Tibial artery (tissue), 4 donors: ENCODE measurements at places on chromosomes 2 and 18.

DNA sequence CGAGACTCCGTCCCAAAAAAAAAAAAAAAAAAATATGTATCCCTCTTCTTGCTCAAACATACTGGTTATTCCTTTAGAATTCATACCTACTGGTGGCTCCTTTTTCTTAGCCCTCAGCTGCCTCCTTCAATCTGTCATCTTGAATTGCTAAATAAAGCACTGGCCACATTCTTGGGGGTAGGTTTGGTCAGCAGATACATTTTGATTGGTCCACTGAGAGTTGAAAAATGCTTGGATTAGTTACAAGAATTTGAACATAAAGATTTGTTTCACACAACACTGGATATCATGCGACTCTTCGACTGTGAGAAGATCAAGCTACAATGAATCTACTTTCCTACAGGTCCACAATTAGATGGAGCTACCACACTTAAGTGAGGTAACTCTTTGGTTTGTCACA, 906.1 kb upstream of the SLC39A10 start:
- H3K36me3 ChIP-seq: no peaks in the 10 kb centered on the region
- H3K27me3 ChIP-seq: no peaks in the 10 kb centered on the region
- no peak overlapping the region for H3K27ac ChIP-seq
- no peaks in the 10 kb centered on the region for H3K4me1 ChIP-seq
- no peak for DNase-seq

DNA sequence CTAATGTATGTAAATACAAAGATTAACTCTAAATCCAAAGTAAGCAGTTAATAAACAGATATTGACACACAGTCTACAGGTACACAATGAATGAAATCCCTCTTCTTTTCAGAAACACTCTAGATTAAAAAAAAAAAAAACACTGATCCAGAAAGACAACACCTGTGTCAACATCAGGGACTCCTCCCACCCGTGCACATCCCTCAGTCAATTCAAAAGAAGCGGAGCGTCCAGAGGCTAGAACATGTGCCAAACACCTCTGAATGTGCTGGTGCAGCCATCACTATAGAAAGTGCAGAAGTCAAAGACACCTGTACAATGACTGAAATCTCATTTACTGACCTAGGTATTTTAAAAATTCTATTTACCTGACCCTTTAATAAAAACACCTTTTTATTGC, 622.6 kb upstream of the ID2 start:
- H3K36me3 ChIP-seq: no peaks in the 10 kb centered on the region
- DNase-seq: no peak

- no peak overlapping the region for H3K27ac ChIP-seq
- H3K36me3 ChIP-seq: no peaks in the 10 kb centered on the region
- H3K4me1 ChIP-seq: no peaks in the 10 kb centered on the region
- no peak for DNase-seq
- no peak overlapping the region for H3K4me3 ChIP-seq
These were observed 262.9 kb upstream of the CDH2 start for GRCh38 chr18:28439870-28440269.

DNA sequence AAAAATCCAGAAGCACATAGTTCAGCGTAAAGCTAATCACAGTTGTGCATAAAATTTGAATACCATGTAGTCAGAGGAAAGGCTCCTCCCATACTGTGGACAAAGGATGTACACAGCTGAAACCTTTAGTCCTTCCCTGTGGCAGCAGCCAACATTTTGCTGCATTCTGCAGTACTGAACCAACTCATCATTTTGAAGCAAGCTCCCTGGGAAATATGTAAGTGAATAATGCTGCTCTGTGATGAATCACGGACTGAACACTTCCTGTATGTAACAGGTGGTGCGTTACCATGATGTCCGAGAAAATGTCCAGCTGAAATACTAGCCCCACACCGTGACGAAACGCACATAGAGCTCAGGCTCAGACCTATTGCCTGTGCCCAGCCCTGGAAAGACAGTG, 421.1 kb upstream of the RAB12 start:
- H3K4me3 ChIP-seq: no peak overlapping the region
- no peaks in the 10 kb centered on the region for H3K36me3 ChIP-seq

DNA sequence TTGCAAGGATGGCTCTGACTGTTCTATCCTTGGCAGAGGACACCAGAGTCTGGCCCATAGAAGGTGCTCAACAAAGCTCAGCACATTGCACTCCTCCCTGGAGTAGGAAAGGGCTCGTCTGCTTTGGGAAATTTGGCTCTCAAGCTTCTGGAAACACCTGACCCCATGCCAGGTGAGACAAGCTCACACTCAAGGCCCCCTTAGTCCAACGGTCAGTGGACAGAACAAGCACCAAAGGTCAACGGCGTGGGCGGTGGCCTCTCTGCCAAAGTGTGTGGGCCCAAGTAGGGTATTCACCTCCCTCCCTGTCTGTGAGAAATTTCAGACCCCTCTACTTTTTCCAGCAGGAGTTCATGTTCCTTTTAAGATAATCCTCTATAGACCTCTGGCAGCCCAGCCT, 2.0 kb upstream of the STEAP3 start:
- no peak overlapping the region for H3K27ac ChIP-seq
- no peaks in the 10 kb centered on the region for H3K36me3 ChIP-seq
- no peak for DNase-seq
- no peak overlapping the region for H3K4me3 ChIP-seq

- H3K36me3 ChIP-seq: no peaks in the 10 kb centered on the region
- no peaks in the 10 kb centered on the region for H3K27me3 ChIP-seq
- DNase-seq: no peak
- no peak overlapping the region for H3K4me3 ChIP-seq
- peaks cover 14% of the 10 kb centered on the region for H3K4me1 ChIP-seq
- no peak overlapping the region for H3K27ac ChIP-seq
These were observed 211.9 kb upstream of the SMIM21 start for GRCh38 chr18:75639472-75639831.

DNA sequence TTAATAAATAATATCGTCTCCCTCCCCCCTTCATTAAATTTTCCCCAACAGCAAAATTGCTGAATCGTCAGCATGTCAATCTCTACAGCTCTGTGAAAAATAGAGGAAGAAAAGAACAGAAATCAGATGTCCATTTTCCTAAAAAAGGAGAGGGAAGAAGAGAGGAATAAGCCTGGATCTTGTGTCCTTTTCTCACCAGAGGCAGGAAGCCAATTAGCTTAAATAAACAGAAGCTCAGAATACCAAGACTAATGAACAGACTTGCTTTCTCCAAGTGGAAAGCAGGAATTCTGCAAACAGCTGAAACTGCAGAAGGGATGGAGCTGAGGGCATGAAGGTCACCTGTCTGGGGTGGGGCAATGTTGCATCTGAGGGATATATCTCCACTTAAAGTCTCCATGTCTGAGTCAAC, 265.7 kb downstream of the CCDC85A start:
- H3K27me3 ChIP-seq: no peaks in the 10 kb centered on the region
- H3K36me3 ChIP-seq: no peaks in the 10 kb centered on the region
- H3K27ac ChIP-seq: no peak overlapping the region

DNA sequence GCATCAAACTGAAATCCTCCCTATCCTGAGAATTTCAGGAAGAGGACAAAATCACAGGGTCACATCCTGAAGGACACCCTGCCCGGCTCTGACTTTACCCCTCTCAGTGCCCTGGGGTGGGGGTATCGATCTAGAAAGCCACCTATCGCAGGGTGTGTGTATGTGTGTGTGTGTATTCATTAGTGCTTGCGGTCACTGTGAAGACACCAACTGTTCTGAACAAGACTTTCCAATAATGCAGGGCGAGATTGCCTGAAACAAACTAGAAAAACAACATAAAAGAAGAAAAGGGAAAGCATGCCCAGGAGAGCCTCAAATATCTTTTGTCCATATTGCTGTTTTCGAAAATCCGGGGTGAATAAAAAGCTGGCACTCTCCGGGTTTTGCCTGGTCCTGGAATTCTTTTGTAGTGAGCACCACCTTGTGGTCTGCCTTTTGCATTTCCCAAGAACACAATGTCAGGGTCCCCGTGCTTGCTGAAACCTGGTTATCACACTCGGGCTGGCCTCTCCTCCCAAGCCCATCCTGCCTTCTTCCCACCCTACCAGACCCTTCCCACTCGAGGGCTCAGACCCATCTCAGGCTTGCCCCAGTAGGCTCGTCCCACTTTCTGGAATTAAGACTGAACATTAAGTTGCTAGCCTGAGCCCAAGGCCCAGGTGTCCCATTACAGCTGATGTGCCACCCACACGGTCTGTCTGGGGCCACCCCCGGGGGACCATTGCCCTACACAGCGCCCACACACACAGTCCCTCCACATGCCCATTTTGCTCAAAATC, 25.0 kb upstream of the COPS8 start:
- H3K4me3 ChIP-seq: no peak overlapping the region
- no peaks in the 10 kb centered on the region for H3K27me3 ChIP-seq
- no peak for DNase-seq
- H3K27ac ChIP-seq: no peak overlapping the region

DNA sequence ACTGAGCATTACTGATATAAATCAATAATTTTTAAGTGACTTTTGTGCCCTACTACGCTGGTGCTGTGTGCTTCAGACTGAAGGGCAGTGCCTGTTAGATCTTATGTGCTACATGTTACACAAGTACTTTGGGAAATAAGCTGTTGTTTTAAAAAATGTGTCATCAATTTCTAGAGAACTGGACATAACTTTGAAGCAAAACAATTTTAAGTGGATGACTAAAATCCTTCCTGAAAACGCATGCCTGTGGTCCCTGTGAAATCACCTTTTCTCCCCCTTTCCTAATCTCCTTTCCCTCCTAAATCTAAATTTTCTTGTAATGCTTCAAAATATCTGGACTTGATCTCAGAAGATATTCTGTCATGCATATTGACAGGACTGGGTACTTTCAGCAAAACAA, 7.1 kb upstream of the IL1RL1 start:
- no peaks in the 10 kb centered on the region for H3K4me1 ChIP-seq
- no peaks in the 10 kb centered on the region for H3K36me3 ChIP-seq
- no peak for DNase-seq
- H3K27me3 ChIP-seq: no peaks in the 10 kb centered on the region
- H3K4me3 ChIP-seq: no peak overlapping the region

DNA sequence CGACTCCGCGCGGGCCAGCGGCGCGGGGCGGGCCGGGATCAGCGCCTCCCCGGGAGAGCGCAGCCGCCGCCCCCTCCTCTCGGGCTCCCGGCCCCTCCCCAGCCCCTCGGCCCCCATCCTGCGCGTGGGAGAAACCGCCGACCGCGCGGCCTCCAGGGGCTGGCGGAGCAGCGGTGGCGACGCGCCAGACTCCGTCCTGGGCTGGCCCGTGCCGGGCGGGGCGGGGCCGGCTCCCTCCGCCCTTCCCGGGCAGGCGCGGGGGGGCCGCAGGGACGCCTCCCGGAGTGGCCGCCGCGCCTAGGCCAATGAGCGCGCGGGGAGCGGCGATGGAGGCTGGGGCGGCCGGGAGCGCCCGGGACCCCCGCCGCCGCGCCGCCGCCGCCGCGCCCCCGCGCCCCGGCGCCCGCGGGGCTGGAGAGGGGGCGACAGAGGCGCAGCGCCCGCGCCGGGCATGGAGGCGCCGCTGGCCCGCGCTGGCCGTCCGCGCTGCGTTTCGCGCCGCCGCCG, 49.1 kb downstream of the KCNIP3 start:
- H3K4me3 ChIP-seq: peak overlapping the region; percentile 67
- peak; percentile 45 for DNase-seq
- H3K36me3 ChIP-seq: no peaks in the 10 kb centered on the region
- peaks cover 1% of the 10 kb centered on the region for H3K27me3 ChIP-seq

DNA sequence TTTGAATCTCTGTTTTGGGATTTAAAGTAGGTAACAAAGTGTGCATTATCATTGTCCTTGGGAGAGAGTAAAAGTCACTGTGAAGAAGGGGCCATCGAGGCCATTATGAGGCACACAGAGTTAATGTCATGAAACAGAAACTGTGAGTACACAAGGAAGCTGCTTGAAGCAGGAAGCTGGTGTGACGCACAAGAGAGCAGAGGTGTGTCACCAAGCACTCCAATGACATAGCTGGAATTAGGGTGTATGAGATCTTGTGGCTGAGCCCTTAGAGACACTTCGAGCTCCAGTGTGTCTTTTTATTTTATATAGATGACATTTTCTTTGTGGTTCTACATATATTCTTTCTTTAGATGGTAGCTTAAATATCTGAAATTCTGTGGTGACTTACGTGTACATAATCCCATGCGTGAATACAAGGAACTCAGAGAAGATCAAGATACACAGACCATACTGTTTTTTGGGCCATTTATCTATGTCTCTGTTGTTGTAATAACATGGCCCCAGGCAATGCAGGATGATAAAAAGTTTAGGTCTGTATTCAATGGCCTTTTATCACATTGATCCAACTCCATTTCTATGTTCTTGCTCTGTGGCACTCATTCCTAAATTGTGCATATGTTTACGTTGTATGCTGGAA, 164.7 kb upstream of the FAM98A start:
- H3K4me3 ChIP-seq: no peak overlapping the region
- H3K4me1 ChIP-seq: no peaks in the 10 kb centered on the region

DNA sequence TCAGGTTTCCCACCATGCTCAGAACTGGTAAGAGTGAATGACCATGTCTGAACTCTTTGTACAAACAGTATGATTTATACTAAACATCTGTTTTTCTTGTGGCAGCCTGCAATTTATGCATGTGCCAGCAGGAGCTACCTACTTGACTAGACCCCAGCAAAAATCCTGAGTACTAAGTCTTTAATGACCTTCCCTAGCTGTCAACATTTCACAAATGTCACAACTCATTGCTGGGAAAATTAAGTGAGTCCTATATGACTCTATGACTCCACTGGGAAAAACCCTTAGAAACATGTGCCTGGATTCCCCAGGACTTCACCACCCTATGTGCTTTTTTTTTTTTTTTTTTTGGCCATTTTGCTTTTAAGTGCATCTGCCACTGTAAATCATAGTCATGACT, 1225.8 kb downstream of the SUCLG1 start:
- H3K36me3 ChIP-seq: no peaks in the 10 kb centered on the region
- no peaks in the 10 kb centered on the region for H3K27me3 ChIP-seq
- H3K27ac ChIP-seq: no peak overlapping the region
- DNase-seq: no peak

- H3K36me3 ChIP-seq: no peaks in the 10 kb centered on the region
- peak; percentile 31 for DNase-seq
- no peaks in the 10 kb centered on the region for H3K27me3 ChIP-seq
These were observed 156.0 kb downstream of the TFCP2L1 start for GRCh38 chr2:121128741-121129659.

DNA sequence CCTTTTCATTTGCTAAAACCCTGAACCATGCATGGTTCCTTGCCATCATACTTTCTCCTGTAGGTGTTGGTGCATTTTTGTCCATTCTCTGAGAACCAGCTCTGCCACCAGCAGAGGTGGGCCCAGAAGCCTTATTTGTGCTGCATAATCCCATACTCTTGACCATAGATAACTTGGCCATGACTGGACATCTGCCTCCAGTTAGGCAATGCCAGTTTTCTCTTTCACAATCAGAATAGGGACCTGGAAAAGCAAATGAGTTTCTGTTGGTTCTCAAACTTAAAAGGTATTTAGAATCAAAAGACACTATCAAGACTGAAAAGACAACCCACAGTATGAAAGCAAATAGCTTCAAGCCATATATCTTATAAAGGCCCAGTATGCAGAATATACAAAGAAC, 167.3 kb downstream of the MAIP1 start:
- H3K4me3 ChIP-seq: no peak overlapping the region
- DNase-seq: no peak
- no peaks in the 10 kb centered on the region for H3K27me3 ChIP-seq
- no peaks in the 10 kb centered on the region for H3K36me3 ChIP-seq

GRCh38 chr2:37376421-37377186, 32.2 kb downstream of the QPCT start:
- peak; percentile 42 for DNase-seq
- H3K4me1 ChIP-seq: no peaks in the 10 kb centered on the region
- no peak overlapping the region for H3K4me3 ChIP-seq
